ENCODE measurements at places on chromosomes 11 and 22. TPM values are rescaled to one million over a fixed set of nuclear protein-coding genes. Genes with fewer than 3 reads are reported as not detected.

BATF2 gene
- total RNA-seq: 0.39 TPM

P2RY6 gene
- 0.26 TPM for total RNA-seq

VSTM5 gene
- 0.13 TPM for total RNA-seq

TEX12 gene
- not detected for total RNA-seq

CASP5 gene
- not detected for total RNA-seq

PNPLA3 gene
- 0.76 TPM for total RNA-seq

SLC37A2 gene
- 1.1 TPM for total RNA-seq

C11orf16 gene
- not detected for total RNA-seq

DNA sequence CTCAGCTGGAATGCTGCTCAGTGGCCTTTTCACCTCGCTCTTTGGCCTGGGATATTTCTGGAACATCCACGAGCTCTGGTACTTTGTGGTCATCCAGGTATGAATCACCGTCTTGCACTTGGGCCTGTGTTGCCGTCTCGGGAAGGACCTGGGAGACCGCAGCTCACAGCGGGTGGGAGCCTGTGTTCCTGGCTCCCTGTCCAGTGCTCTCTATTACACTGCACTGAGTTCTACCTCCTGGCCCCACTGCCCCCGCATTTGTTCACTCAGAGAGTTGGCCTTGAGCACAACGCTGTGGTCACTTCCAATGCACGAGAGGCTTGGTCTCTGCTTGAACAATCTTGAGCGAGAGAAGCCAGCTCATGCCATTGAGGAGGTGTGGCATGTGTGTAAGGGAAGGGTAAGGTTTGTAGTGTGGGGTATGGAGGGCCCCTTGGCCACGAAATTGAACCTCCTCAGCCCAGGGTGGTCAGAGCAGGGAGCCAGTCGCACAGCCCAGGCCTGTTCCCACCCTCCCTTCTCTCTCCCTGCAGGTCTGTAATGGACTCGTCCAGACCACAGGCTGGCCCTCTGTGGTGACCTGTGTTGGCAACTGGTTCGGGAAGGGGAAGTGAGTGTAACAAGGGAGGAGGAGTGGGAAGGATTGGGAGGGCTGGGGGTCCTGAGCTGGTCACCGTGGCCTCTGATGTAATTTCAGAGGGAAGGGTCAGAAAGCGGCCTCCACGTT is 16.2 kb downstream of the SLC37A2 start:
- DNase-seq: peak; percentile 18

- DNase-seq: no peak
Observed at GRCh38 chr11:7872890-7873289, 58.2 kb downstream of the OR10A6 start.

GRCh38 chr22:40312050-40312449 is 34.2 kb upstream of the ADSL start:
- DNase-seq: no peak

GRCh38 chr22:34105461-34106062 is 185.3 kb upstream of the LARGE1 start:
- no peak for DNase-seq

DNA sequence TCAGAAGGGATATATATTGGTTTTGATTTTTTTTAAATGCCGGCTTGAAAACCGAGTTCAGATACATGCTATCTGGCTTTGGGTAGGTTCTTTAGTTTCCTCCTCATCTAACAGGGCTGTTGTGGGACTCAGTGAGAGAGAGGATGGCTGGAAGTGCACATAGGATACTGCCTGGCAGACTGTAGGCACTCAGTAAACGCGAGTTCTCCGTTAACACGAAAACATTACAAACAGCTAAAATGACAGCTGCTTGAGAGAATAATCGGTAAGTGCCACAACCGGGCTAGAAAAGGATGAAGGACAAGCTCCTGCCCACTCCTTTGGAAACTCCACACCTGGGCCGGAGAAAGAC is 369 bp downstream of the XRRA1 start:
- peak; percentile 33 for DNase-seq

DNA sequence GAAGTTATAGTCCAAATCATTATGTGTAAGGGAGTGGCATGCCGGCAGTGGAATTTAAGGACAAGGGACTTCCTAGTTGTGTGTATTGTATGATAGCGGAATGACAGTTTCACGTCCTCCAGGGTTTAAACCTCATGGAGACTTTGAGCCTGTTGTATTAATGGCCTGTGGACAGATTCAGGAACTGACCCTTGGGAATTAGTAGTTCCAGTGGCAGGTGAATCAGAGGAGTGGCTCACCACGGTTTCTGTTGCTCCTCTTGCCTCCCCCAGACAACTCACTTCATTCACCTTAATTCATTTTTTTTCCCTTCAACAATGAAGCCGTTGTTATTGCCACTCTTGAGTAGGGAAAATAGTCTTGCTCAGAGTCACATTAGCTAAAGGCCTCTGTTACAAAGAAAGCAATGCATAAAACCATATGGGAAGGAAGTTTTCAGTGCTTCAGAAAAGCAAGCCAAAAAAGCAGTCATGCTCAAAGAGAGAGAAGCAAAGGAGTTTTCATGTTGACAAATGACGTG is 22.6 kb downstream of the AMOTL1 start:
- no peak for DNase-seq

DNA sequence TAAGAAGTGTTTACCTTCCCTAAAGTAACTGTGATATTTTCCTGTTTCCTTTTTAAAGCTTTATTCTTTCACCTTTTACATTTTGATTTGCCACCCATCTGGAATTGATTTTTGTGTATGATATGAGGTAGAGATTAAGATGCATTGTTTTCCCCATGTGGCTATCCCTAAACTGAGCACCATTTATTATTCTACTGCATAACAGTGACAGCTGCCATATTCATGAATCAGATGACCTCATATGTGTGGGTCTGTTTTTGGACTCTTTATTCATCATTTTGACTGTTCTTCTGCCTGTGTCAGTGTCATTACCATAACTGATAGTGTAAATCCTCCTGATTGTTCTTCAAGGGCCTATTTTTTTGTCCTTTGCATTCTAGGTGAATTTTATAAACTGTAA is 50.8 kb downstream of the HIPK3 start:
- DNase-seq: peak; percentile 5

DNA sequence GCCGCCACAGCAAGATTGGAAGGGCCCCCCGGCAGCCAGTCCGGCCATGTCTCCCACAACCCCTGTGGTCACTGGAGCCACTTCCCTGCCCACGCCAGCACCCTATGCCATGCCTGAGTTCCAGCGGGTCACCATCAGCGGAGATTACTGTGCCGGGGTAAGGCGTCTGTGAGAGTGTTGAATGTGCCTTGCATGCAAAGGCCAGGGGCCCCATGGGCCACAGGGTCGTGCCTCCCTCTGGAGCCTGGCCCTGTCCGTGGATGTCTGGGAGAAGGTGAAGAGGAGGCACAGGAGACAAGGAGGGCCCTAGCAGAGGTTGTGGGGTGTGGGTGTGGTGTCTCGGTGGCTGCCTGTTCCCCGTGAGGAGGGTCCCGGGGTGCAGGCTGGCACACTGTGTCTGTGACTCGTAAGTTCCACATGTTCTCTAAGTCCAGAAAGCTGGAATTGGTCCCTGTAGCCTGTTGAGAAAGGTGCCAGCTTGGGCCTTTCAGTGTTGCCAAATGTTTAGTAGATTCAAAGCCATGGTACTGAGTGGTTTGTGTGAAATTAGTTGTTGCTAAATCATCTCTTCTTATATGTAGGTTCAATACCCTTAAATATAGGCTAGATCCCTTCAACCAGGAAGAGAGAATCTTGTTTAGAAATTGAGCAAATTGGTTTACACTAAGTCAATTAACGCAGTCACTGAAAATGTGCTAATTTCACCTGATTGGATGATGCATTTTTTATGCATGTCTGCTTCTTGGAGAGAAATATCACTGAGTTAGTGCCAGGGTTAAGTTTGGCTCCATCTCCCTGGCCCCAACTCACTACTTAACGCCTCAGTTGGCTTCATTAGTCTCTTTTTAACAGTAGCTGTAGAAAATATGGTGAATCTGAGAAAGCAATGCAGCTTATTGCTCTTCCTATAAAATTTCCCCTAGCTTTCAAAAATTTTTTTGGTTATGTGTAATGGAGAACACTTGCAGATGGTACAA is 23.8 kb downstream of the AMPD3 start:
- no peak for DNase-seq

DNA sequence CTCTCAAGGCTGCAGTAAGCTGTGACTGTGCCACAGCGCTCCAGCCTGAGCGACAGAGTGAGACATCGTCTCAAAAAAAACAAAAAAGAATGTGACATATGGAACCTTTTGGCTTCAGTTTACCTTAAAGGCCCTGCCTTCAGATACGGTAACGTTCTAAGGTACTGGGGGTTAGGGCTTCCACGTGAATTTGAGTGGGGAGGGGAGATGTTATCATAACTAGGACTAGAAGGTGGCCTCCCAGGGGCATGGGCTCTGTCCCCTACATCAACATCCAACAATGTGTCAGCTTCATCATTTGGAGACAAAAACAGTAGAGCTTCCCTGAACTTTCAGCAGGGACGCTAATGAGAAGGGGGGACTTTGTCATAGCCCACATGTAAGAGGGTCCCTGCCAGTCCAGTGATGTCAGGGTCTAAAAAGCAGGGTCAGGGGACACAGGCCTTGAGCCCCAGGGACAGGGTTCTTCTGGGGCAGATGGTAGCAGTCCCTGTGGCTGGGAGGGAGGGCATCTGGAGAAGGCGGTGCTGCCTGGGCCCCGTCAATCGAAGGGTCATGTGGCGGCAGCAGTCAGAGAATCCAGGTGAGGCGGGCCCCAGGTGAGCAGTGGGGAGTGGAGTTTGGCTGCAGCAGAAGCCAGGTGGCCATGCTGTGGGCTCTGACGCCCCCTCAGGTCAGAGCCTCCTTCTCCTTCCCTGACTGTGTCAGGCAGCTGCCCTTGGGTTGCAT is 79.8 kb downstream of the BCR start:
- DNase-seq: no peak

- DNase-seq: no peak
Observed at GRCh38 chr22:29172216-29172615, 33.5 kb upstream of the EMID1 start.

DNA sequence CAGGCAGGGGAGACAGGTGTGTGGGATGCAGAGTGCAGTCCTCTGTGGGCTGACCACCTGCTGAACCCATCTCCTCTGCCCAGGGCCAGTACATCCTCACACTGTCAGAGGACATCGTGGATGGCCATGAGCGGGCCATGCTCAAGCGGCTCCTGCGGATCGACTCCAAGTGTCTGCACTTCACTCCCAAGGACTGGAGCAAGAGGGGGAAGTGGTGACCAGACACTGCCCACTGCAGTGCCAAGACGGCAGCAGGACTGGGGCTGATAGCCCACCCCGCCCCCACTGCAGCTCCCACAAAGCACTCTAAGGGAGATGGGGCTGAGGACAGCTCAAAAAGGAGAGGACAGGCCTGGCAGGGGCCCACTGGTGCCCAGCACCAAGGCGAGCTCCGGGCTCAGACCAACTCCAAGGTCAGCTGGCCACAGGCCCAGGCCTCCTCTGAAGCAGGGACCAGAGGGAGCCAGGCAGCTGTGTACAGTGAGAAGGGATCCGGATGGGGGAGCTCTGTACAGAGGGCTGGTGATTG is 1.6 kb downstream of the RNASEH2C start:
- DNase-seq: no peak

DNA sequence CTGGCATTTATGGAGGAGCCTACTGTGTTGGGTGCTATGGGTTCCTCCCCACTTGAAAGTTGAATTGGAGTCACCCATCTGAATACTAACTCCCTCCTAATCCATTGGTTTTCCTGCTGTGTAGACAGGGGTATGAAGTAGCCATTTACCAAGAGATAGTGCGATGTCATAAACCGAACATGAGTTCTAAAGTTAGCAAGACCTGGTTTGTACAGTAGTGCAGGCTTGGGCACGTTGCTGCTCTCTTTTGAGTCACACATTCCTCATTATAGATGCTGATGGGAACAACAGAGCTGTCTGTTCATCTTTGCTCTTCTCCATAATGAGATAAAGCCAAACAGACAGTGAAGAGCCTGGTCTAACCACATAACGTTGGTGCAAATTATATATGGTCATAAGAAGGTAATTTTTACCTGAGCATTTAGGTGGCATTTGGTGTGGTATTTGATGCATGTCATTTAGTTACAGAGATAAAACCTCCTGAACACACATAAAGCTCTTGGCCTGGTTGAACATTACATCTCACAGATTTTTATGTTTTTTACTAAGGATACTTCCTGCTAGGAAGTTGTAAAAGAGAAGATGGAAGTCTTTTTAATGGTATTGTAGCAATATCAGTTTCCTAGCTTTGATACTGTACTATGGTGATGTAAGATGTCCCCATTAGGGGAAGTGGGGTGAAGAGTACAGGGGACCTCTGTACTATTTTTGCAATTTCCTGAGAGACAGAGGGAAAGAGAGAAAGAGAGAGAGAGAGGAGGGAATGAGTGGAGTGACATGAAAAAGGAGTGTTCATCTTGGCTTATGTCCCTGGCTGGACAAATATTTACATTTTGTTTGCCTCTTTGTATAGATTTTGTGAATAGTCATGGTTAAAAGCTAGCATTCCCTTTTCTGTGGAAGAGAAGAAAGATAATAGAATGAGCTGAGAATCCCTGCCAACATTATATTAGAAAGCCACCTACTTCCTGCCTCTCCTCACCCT is 27.9 kb downstream of the GRAP2 start:
- no peak for DNase-seq

DNA sequence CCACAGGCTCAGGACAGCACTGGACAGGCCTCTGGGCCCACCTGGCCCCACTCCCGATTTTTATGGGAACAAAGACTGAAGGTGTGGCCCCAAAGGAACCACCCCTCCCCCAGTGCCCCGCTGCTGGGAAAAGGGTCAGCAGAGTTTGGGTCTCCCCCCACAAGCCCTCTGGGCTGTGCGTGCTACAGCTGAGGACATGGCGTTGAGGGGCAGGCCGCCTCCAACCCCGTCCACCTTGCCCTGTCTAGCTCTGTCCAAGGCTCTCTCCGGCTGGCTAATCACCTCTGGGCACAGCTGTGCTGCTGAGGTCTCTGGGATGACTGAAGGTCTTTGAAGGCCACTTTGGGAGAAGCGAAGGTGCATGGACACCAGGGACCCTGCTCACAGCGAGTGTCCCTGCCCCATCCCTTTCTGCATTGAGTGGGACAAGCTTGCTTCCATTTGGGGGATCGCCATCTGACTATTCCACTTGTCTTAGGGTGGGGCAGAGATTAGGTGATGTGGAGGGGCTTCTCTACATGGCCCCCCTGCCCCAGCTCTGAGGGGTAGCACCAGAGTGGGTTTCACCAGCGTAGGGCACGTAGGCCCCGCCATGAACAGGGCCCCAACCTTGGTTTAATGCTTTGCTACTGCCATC is 6.5 kb downstream of the ASCL2 start:
- DNase-seq: no peak

DNA sequence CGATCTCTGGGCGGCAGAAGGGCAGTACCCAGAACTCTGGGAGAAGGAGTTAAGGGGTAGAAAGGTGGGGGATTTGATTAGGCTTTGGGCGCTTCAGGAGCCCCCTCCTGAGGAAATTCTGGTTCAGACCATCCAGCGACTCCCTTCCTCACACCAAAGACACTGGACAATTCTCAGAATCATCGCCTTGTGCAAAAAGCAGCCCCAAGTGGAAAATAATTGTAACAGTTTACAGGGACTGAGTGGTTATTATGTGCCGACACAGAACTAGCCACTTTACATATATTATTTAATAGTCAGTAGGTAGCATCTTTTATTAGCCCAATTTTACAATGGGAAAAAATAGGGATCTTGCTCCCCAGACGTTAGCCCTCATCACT is 662 bp upstream of the TRIM3 start:
- no peak for DNase-seq

Measured in dermis microvascular lymphatic vessel endothelial cell (primary cell).